ENCODE measurements at places on chromosomes 2 and 18.

DNA sequence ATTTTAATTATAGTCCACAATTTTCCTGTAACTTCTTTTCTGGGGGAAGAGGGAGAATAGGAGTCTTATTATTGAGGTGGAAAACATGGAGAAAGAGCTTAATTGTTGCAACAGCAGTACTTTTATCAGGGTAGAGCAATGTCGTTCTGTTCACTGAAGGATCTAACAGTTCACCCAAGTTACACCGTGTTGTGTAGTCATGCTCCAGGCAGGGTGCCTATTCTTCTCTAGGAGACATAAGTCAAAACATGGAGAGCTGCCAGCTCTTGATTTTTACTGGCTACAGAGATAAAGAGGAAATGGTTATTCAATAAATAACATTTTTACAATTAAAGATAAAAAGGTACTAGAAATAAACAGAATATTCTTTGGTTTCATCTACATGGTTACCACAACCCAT lies 594.3 kb upstream of the NETO1 start:
- no peak for DNase-seq

DNA sequence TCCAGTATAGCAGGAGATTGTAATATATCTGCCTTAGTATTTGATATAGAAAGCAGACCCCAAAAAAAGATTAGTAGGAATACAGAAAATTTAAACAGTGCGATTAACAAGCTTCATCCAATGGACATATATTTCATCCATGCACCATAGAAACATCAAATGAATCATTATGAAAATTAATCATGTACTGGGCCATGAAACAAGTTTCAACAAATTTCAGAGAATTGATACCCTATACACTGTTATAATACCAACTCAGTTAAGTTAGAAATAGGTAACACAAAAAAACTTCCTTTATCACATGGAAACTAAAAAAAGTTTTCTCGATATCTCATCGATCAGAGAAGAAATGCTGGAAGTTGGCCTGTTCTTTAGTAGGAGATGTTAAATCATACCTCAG lies 192.1 kb upstream of the STON1 start:
- DNase-seq = no peak

- DNase-seq = no peak
Measured at GRCh38 chr18:8623549-8624106, 14.4 kb downstream of the RAB12 start.

DNA sequence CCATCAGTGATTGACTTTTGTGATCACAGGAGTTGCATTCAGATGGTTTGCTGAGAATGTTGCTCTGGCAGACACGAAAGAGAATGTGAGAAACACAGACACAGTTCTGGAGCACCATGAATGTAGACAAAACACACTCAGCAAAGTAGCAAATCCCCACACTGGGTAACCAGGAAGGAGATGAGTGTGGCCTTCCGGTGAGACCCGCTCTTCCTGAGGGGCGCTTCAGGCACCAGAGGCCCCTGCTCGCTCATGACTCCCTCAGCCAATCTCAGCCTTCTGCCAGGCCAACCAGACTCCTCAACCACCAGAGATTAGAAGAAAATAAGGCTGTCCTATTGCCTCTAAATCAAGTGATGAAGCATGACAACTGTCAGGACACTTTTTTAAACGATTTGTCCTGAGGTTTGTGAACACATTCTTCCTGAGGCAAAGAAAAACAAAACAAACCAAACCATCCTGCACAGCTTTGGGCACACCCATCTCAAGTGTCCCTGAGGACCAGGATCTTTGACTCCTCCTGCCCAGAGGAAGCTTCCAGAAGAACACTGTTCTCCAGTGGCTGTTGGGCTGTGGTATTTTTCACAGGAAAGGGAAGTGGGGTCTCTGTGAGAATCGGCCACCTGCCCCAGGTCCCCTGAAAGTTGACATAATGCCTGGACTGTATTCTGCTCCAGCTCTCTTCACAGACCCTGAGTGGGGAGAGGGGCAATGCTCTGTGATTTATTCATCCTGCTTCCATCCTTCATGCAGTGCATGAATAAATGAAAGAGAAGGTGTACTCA lies 152.8 kb downstream of the BCL11A start:
- no peak for DNase-seq

DNA sequence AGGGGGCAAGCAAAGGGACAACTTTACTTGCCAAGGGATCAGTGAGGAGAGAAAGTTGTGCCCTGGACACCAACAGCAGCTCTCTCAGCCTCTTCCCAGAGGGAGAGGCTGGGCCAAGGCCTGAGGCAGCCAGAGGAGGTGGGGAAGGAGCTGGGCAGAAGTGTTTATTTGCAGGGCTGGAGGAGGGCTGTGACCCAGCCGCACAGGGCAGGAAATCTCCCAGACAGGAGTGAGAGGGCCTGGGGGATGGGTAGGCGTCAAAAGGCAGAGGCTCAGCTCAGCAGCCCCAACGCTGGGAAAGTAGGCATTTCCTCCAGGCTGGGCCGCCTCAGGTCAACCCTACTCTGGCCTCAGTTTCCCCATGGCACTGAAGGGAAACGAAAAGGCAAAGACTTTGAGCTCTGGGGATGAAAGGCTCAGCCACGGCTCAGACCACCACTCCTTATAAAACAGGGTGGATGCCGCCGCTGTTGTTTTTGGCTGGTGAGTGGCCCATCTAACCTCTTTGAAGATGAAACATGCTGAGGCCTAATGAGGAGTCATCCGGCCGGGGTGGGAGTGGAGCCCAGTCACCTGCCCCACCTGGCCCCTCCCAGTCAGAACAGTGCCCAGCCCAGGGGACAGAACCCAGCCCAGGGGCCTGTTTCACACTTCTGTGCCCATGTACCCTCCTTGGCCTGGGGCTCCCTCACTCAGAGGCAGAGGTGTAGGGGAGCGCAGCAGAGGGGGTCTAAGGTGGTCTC lies 21.9 kb upstream of the SEMA4C start:
- DNase-seq = no peak

- no peak for DNase-seq
Measured at GRCh38 chr2:40353231-40353630, 98.7 kb downstream of the SLC8A1 start.

All from left colon (tissue), 2 donors.